Urinary bladder (tissue), 4 donors: ENCODE measurements at places on chromosomes 11 and 22.

- DNase-seq: no peak
These were observed 999.7 kb upstream of the RAG2 start for GRCh38 chr11:37597776-37598175.

DNA sequence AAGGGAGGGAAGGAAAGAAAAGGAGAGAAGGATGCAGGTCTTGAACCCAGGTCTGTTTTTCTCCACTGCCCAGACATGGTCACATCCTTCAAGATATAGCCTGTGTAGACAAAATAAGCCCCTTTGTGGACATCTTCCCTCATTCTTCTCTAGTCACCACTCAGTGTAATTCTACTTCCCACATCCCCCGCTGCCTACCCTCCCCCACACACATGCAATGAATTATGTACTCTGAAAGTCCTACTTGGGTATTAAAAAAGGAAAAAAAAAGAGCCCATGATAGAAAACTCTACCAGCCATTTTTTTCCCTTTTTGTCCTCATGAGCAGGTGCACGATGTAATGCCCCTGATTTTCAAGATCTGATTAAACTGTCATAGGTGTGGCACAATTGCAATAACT is 346.0 kb downstream of the MN1 start:
- no peak for DNase-seq

DNA sequence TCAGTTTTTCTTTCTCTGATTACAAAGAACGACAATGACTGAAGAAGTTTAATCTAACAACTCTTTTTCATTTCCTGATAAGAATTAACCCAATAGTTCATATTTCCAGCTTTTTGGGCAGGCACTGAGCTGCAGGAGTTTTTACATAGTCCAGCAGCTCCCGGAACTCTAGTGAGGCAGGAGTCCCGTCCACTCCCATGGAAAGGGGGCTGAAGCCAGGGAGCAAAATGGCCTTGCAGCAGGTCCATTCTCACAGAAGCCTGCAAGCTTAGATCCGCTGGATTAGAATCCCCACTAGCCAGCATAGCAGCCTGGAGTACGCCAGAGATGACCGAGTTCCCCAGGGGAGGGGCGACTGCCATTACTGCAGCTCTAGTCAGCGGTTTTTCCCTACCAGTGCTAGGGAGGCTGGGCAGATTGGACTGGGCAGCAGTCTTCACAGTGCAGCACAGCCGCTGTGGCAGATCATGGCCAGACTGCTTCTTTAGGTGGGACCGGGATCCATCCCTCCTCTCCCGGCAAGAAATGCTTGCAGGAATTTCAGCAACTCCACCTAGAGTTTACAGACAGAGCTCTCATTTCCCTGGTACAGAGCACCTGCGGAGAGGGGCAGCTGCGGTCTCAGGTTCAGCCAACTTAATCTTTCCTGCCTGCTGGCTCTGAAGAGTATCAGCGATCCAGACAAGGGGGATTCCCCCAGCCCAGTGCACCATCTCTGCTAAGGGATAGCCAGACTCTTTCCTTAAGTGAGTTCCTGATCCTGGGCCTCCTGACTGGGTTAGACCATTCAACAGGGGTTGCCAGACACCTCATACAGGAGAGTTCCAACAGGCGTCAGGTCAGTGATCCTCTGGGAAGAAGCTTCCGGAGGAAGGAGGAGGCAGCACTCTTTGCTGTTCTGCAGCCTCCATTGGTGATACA is 742 bp upstream of the CASP4 start:
- DNase-seq: no peak

DNA sequence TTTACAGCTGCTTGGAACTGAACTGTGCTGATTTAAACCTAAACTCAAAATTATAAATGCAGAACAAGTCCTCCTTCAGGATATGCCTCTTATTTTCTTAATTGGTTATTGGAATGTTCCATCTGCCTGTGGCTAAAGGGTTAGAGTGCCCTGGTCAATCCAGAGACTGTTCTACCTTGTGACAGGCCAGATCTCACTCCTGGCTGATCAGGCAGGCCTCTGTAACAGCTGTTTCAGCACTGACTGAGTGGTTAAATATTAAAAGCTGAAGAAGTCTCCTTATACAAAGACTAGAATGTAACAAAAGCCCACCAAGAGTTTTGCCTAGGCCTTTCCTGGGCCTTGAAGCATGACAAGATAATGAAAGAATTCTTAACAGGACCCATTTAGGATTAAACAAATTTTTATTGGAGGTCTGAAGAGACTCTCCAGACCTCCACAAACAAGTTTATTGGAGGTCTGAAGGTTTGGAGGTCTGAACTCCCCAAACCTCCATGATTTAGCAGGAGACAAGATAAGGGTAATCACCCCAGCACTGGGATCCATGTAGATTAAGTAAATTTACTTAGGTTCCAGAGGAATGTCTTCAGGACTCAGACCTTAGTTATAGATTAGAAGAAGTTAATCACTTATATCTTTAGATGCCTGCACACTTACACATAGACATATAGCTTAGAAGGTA is 35.8 kb downstream of the TMPRSS5 start:
- no peak for DNase-seq

DNA sequence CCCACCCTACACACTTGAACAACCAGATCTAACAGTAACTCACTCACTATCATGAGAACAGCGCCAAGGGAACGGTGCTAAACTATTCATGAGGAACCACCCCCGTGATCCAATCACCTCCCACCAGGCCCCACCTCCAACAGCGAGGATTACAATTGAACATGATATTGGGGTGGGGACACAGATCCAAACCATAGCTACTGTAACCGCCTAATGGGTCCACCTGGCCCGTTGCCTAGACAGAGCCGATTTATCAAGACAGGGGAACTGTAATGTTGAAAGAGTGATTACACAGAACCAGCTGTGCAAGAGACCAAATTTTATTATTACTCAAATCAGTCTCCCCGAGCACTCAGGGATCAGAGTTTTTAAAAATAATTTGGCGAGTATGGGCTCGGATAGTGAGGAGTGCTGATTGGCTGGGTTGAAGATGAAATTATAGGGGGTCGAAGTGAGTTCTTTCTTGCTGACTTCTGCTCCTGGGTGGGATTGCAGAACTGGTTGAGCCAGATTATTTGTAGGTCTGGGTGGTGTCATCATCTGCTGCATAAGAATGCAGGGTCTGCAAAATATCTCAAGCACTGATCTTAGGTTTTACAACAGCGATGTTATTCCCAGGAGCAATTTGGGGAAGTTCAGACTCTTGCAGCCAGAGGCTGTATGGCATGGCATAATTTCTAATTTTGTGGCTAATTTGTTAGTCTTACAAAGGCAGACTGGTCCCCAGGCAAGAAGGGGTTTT is 17.9 kb upstream of the ZC3H12C start:
- no peak for DNase-seq

- DNase-seq: no peak
These were observed 24.6 kb upstream of the ZBTB16 start for GRCh38 chr11:114034956-114035355.

DNA sequence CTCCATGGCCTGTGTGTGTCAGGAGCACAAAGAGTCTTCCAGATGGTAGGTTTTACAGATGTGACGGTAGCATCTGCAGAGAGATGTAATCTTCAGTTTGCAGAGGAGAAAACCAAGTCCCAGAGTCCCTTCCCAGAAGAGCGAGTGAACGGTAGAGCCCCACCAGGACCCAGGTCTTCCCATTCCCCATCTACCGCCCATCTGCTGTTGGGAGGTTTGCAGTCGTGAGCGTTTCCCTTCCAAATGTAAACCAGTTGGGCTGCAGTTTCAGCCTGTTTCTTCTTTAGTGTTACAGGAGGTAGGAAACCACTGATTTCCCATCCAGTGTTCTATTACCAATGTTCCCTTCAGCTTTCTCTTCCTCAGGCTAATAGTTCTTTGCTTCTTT is 24.0 kb downstream of the PANX1 start:
- DNase-seq: no peak

- no peak for DNase-seq
These were observed 57.5 kb upstream of the RBFOX2 start for GRCh38 chr22:36086170-36086490.

- DNase-seq: no peak
These were observed 52.0 kb upstream of the ELF5 start for GRCh38 chr11:34565417-34566207.

DNA sequence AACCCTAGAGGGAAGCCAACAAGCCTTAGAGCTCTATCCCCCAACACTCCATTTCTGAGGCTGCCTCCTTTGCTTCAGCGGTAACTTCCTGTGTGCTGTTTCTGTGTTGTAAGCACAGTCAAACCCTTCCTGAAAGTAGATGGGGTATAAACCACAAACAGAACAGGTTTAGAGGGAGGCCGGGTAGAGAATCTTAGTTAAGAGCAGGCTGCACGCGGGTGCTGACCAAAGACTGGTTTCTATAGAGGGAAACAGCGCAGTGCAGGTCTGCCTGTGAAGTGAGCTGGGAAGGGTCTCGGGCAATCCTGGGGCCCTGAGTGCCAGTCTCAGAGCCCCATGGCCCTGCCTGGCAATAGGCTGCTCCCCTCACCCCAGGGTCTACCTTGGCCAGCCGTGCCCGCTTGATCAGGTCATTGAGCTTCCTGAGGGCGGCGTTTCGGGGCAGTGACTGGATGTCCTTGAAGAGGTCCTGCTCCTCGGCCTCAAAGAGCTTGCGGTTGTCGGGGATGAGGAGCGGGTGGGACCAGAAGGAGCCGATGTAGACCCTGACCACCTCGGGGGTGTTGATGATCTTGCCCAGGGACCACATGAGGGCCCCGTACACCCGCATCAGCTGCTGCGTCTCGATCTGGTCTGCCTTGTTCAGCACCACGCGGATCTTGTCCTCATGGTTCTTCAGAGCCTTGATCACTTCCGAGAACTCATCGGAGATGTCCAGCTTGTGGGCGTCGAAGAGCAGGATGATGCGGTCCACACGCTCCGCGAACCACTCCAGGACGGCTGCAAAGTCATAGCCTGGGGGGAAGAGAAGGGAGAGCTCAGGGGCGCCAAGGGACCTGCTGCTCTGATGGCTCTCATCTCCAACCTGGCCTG is 15.3 kb upstream of the CDC42BPG start:
- no peak for DNase-seq

DNA sequence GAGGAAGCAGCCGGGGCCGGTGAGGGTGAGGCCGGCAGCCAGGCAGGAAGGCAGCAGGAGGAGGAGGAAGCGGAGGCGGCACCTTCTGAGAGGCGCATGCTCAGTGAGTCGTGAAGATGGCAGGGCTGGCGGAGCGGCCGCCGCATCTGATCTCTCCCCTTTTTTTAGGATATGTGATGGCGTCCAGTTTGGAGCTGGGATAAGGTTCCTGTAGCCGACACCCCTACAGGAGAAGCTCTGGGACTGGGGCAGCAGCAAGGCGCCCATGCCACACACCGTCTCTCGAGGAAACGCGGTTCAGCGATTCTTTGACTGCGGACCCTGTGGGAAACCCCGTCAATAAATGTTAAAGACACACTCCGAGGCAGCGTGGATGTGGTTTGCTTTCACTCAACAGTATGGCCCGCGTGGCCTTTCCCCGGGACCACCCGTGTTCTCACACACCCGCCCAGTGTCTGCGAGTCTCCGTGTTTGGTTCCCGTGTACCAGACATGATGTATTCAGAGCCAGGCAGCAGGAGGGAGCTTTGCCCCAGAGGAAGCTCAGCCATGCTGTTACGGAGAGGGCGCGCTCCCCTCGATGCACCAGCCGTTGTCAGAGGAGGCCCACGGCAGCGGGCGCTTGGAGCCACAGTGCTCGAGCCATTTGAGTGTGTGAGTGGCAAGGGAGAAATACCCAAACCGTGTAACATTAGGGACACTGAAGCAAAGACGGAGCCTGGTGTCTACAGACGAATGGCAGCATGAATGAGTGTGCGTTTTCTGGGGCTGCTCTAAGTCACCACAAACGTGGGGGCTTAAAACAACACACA is 27.7 kb upstream of the PARVB start:
- DNase-seq: no peak

GRCh38 chr22:32411402-32411801 is 645 bp downstream of the RTCB start:
- DNase-seq: no peak

GRCh38 chr22:36726007-36726380 is 22.4 kb upstream of the CACNG2 start:
- DNase-seq: no peak

GRCh38 chr11:102191832-102192231 is 81.6 kb downstream of the YAP1 start:
- no peak for DNase-seq

DNA sequence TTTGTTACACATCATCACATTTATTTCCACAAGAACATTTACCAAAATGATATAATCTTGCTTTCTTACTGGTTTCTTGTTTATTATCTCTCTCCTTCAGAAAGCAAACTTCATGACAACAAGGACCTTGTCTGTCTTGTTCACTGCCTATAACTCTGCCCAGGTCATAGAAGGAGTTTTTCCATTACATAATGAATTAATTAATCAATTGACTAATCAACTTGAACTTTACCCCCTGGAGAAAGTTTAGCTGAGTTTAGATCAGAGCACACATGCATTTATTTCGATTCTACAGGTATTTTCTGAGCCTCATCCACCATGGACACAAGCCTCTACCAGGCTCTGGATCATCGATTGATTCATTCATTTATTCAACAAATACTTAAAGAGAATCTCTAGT is 6.3 kb upstream of the PRG2 start:
- no peak for DNase-seq

GRCh38 chr11:34915136-34916014 is 804 bp downstream of the APIP start:
- DNase-seq: peak; percentile 28
